ENCODE measurements at places on chromosomes 6 and 20.

DNA sequence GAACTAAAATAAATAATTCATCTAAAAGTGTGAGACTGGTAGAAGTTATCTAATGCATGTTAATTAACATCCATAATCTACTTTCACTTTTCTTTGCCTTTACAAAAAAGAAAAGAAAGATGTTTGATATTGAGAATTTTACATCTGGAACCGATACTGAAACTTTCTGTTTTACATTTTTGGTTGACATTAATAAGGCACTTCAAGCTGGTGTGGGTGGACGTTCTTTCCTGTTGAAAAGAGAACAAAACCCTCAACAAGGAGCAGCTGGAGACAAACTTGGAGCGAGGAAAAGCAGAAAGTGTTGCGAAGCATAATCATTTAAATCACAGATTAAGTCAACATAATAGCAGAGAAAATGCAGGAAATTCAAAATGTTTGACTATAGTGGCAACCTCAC is 575.2 kb upstream of the ADGRB3 start:
- DNase-seq: no peak

DNA sequence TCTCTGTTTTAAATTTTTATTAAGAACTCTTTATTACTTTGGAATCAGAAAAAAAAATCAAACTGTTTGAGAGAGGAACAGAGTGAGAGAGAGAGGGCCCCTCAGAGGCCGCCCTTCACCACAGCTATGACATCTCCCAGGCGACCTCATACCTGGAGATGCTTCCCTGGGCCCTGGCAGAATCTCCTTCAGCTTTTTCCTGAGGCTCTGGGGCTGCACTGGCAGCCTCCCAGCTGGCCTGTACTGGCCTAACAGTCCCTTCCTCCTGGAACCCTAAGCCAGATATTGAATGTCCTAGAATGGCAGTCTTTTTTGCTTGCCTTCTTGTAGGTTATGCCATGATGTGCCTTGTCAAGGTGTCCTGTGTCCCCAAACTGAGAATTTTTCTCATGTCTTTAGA is 13.7 kb downstream of the ABHD12 start:
- DNase-seq: no peak

- no peak for DNase-seq
These were observed 73.2 kb downstream of the C6orf52 start for GRCh38 chr6:10621213-10621612.

DNA sequence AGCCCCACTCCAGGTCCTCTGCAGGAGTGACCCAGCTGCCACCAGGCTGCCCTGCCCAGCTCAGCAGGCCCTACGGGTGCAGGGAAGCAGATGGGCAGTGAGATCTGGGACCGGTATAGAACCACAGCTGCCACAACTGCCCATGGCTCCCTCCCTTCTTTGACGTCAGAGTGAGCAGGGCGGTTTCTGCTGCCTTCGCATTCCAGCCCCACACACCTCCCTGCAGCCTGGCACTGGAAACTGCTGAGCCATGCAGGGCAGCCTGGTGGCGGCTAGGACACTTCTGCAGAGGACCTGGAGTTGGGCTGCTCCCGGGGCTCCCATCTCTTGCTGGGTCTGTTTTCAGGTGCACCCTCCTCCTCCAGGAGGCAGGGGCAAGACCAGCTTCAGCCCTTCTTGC is 101.6 kb upstream of the CD93 start:
- DNase-seq: no peak

- no peak for DNase-seq
These were observed 26.9 kb downstream of the PXDC1 start for GRCh38 chr6:3724451-3725144.

GRCh38 chr20:409697-410559 is 1.8 kb downstream of the RBCK1 start:
- no peak for DNase-seq

DNA sequence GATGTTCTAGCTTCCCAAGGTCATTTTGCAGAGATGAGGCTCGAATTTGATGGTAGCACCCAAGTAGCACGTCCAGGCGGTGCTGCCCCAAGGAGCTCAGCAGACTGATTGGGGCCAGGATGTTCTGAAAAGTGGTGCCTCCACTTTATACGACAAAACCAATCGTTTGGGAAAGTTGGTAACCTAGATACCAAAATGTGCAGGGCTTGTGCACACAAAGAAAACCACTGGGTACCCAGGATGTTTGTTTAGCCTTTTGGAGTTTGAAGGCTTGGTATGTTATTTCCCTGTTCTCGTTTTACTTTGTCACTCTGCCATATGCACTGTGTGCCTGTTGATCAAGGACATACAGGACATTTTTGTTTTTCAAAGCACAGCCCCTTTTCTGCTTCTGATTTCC is 40.7 kb upstream of the PBOV1 start:
- DNase-seq: no peak

DNA sequence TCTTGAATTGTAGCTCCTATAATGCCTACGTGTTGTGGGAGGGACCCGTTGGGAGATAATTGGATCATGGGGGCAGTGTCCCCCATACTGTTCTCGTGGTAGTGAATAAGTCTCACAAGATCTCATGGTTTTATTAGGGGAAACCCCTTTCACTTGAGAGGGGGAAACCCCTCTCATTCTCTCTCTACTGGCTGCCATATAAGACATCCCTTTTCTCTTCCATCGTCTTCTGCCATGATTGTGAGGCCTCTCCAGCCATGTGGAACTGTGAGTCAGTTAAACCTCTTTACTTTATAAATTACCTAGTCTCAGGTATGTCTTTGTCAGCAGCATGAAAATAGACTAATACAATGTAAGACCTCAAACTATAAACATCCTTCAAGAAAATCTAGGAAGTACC is 23.1 kb downstream of the PAQR8 start:
- DNase-seq: no peak

- DNase-seq: peak; percentile 74
These were observed 15.9 kb upstream of the PEDS1 start for GRCh38 chr20:50169329-50169823.

GRCh38 chr6:140581601-140582000 is 1207.2 kb upstream of the CITED2 start:
- no peak for DNase-seq

- DNase-seq: no peak
These were observed 106.3 kb downstream of the SCML4 start for GRCh38 chr6:107717781-107718180.

DNA sequence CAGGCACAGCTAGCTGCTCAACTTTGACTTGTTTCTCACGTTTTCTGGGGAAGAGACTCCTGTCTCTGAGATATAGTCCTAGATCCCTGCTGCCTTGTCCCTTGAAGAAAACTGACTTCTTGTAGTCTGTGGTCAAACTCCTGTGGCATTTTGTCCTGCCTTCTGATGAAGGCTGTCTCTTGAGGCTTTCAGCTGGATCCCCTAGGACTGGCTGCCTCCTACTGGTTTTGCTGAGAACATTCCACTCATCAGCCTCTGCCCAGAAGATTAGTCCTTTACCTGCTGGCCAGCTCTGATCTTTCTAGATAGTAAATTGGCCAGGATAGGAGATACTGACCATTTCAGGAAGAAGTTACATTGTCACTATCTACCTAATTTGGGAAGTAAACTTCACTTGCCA is 71.9 kb upstream of the CNR1 start:
- DNase-seq: no peak

DNA sequence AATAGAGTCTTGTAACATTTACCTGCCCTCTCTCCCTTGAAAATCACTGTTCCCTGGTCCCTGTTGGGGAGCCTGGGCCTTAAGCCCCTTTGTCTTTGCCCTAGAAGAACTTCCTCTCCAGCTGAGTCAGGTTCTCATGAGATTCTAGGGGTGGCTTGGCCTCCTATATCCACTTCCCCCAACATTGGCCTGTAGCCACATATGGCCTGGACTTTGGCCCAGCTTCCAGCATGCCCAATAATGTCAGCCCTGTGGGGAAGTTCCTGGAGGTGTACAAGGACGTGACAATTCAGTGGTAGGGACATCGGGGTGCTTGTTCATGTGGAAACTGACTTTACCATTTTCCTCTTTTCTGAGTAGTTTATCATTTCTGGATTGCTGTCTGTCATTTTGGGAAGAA is 17.2 kb upstream of the MAS1L start:
- DNase-seq: no peak

DNA sequence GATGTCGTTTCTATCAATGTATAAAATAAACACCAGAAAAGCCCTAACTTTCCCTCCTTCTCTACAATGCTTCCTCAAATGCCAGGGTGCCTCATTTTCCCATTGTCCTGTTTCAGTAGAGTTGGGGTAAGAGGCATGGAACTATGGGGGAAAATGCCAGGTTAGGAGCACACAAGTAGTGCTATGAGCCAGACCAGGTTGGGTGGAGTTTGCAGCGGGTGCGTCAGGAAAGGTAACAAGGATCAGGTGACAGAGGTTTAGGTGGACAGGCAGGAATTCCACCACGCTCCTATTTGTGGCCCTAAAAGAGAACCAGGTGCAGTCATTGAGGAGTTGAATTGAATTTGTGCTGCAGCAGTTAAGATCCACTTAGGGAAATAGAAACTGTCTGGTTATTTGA is 36.5 kb downstream of the SYTL3 start:
- no peak for DNase-seq

DNA sequence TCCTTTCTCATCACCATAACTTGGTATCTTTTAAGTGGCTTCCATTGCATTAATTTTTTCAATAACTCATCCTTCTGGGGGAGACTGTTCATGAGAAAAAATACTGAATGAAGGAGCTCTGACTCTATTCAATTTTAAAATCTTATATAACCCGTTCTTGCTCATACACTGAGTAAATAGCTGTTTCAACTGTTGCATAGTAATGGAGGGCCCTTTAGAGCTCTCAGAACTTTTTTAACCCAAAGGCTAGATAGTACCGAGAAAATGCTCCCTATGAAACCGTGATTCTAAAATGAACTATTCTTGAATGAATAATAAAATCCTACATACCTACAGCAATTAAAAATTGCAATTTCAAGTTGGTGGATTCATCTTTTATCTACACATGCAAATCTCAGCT is 5.3 kb downstream of the SLC2A12 start:
- no peak for DNase-seq

DNA sequence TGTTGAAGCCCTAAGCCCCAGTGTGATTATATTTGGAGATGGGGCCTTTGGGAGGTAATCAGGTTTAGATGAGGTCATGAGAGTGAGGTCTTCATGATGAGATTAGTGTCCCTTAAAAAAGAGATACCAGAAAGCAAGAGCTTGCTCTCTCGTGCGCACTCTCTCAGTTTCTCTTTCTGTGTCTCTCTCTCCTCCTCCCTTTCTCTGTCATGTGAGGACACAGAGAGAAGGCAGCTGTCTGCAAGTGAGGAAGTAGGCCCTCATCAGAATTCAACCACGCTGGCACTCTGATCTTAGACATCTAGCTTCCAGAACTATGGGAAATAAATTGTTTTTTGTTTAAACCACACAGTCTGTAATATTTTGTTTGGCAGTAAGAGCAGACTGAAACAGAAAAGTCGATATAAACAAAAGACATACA is 180.5 kb downstream of the IBTK start:
- no peak for DNase-seq

GRCh38 chr6:150713931-150714330 is 114.2 kb downstream of the PLEKHG1 start:
- no peak for DNase-seq

DNA sequence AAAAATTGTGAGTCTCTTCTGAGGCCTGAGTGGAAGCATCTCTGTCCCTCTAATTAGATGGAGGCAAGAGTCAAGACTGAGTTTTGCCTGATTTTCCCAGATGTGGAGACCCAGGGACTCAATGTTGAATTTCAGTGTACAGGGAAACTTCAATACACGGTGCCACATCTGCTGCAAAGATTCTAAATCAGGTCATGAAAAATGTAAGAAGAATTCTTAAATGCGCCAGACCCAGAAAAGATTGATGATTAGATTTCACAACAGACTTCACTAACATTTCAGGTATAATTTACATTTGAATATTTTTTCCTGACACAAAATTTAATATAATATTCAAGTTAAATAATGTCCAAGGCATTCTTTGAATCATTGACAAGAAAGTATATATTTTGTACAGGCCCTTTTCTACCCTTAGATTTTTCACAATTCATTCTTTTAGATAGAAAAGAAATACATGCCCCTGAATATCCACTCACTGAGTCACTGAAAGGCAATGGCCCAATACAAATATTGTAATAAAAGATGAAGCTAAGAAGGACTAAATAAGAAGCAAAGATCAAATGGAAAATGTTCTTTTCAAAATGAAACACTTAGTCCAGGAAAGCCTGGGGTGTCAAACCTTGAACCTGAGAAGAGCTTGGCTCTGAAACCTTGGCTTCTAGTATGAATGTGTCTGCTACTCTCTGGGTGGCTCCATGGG is 18.2 kb upstream of the HDGFL1 start:
- DNase-seq: no peak

GRCh38 chr6:1609648-1610496 is at the start of gene FOXC1:
TSS of gene FOXC1 (plus strand) at chr6:1609915. CDS start at chr6:1610446, 531 bp downstream.
- no peak for DNase-seq

DNA sequence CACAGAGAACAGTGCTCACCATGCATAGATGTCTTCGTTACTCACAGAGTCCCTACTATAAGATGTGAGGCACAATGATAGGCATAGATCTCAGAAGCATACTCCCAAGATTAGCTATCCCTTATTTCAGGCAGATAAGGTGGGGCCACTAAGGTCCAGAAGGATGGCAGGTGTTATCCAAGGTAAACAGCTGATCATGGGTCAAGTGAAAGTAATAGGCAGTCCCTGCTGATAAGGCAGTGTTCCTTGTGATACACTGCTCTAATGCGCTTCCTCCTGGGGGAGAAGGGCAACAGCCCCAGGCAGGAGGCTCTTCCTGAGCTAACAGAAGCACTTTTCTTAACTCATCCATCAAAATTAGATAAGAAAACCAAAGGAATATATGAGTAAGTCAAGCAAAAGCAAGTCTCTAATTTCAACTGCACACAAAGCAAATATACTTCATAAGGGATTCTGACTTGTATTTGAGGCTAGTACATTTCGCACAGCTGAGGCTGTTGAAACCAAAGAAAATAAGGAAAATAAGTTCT is 42.2 kb downstream of the METTL24 start:
- DNase-seq: no peak

- no peak for DNase-seq
These were observed 5.3 kb downstream of the RAB32 start for GRCh38 chr6:146548898-146549374.

GRCh38 chr20:19922716-19923115 is 94.4 kb upstream of the NAA20 start:
- no peak for DNase-seq

DNA sequence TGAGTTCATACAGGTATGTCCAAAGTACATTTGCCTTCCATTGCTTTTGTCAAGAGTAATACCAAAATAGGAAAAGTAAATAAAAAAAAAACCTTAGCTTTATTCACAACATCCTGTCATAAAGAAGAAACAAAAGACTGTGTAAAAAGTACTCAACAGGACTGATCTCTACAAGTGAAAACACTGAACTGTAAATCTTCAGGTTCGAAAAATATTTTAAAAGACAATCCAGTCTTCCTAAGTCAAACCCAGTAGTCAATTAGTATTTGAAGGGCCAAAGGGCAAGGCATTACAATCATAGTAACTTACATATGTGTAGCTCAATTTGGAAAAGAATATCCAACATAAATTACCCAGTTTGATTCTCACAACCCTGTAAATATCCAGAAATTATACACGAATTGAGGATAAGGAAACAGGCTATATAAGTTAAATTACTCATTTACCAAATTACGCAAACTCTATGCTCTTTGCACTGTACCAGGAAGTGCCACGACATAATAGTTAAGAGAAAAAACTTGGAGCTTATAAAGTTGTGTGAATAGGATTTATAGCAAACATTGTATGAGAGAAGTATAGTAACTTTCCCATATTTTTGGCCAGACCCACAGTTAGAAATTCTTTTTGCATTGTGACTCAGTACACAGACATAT is 21.2 kb downstream of the PTPRK start:
- no peak for DNase-seq
